Activated T-cell treated with anti-CD3 and anti-CD28 coated beads, Interleukin-2, amount 50 U/mL, for 72 hours (primary cell): ENCODE measurements at places on chromosomes 12 and 14.

DNA sequence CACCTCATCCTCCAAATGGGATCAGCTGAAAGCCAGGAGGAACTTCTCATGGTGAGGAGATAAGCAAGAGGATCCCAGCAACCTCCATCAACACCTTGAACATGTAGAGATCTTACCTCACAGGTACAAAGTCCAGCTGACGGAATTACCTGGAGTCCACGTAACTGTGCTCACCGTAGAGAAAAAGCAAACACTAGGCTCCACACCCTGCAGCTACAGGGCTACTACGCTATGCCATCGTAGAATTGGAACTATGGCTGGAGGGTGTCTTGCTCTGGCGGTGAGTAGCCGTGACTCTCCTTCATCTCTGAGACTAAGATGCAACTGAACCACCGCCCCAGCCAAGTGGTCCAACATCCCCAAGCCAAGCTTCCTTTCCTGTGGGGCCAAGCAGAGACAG is 50.5 kb downstream of the CRY1 start:
- no peak for DNase-seq

DNA sequence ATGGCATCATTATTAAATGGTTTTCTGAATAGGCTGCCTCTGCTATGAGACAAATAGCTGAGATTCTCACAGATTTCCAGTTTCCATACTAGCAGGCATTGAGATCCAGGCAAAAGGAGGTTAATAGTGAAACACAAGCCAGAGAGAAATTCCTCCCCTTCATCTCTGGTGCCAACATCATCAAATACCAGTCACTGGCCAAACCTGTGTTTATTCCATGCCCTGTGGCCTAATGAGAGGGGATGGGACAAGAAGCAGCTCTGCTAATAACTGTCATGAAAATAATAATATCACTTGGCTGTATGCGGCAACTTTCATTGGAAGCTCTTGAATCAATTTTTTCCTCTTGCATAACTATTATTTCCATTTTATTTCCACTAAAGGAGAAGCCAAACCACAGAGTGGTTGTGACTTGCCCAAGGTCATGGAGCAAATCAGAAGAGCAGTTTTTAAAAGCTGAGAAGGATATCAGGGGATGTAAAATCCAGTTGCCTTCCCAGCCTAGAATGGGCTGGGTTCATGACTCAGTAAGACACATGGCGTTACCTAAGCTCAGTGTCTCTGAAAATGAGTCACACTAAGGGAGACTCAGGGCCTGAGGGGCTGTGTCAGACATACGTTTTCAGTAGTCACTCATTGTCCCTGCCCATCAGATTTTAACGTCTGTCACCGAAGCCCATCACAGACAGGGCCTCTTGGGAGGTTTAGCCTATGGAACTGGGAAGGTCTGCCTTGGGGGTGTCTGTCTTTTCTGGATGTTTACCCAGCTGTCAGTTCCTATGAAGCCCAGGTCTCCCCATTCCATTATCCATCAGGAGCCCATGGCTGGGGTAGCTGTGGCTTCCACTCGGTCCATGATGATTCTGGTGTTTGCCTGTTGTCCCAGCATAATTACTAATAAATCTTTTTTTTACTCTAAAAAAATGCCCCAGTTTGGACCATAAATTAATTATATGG is 208.8 kb upstream of the EEA1 start:
- peak; percentile 19 for DNase-seq

GRCh38 chr12:67541625-67541991 is 106.9 kb upstream of the DYRK2 start:
- DNase-seq: no peak

- no peak for DNase-seq
Measured at GRCh38 chr14:78401866-78402265, 231.7 kb downstream of the NRXN3 start.

DNA sequence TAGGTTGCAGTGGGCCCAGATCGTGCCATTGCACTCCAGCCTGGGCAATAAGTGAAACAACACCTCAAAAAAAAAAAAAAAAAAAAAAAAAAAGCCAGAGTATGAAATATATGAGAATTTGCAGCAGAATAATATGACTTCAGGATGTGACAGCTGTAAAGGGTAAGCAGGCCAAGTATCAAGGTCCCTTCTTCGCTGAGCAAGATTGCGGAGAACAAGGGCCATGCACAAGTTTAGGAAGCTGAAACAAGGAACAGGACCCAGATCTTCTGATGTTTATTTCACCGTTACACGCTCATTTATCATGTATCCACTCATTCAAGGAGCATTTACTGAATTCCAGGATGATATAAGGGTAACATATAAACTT is 659 bp upstream of the FOXJ2 start:
- no peak for DNase-seq

GRCh38 chr14:102690509-102691286 is 86.6 kb upstream of the TRAF3 start:
- no peak for DNase-seq

GRCh38 chr12:38892976-38893375 is 12.4 kb downstream of the CPNE8 start:
- no peak for DNase-seq

DNA sequence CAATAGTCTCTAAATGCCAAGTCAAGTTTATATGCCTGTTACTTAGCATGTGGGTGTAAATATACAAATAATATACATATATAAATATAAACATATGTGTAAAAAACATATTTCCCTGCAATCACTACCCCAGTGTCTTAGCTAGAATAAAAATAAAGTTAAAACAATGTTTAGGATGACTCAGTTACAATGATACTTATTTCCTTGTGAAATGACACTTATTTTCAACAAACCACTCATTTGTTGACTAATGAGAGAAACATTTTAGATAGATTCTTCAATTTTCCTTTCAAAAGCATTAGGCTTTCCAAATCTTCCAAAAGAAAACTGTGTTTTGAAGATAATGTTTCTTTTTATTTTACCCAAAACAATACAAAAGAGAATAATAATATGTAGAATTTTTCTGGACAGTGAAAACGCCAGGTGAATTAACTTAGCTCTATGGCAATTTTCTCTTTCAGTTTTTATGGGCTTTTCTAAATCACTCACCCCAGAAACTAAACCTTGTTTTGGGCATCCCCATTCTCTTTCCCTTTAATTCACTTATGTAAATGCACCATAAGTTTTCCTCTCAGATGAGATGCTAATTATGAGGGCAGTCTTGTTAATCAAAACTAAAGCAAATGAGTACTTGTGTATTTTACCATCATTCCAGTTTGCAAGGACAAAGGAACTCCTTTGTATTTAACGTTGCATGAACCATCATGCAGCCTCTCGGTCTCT is 465.9 kb downstream of the BCAT1 start:
- no peak for DNase-seq

GRCh38 chr12:111406474-111407376 is 1.0 kb downstream of the SH2B3 start:
- DNase-seq: peak; percentile 51

GRCh38 chr14:67420102-67420739 is 8.3 kb upstream of the PLEK2 start:
- DNase-seq: peak; percentile 55

GRCh38 chr14:40058901-40059897 is 627.0 kb upstream of the FBXO33 start:
- DNase-seq: no peak

DNA sequence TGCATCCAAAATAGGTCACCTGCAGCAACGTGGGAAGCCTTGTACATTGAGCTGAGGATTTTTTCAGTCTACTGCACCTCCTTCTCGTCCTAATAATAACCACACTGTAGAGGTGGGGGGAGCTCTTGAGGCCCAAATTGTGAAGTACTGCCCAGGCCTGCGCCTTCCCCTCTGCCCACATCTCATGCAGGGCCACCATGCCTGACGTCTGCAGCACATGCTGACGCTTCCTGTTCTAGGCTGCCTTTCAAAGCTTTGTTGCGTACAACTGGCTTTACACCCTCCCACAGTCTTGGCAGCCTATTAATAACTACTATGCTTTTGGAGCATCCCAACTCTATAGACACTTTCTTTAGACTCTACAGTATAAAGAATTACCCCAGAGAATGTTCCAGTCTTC is 26.5 kb upstream of the TTC7B start:
- DNase-seq: no peak

DNA sequence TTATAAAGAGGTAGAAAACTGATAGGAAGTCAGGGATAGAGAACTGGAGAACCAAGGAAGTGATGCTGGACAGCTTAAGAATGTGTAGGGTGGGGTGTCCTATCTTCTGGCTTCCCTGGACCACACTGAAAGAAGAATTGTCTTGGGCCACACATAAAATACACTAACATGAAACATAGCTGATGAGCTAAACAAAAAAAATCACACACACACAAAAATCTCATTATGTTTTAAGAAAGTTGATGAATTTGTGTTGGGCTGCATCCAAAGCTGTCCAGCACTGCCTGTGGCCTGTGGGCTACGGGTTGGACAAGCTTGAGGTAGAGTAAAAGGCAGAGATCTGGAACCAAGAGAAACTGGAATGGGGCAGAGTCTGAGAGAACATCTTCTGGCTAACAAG is 7.4 kb downstream of the GLT8D2 start:
- no peak for DNase-seq

- no peak for DNase-seq
Measured at GRCh38 chr12:76670776-76671175, 93.1 kb upstream of the ZDHHC17 start.

- no peak for DNase-seq
Measured at GRCh38 chr14:92877757-92878431, 45.1 kb upstream of the CHGA start.

DNA sequence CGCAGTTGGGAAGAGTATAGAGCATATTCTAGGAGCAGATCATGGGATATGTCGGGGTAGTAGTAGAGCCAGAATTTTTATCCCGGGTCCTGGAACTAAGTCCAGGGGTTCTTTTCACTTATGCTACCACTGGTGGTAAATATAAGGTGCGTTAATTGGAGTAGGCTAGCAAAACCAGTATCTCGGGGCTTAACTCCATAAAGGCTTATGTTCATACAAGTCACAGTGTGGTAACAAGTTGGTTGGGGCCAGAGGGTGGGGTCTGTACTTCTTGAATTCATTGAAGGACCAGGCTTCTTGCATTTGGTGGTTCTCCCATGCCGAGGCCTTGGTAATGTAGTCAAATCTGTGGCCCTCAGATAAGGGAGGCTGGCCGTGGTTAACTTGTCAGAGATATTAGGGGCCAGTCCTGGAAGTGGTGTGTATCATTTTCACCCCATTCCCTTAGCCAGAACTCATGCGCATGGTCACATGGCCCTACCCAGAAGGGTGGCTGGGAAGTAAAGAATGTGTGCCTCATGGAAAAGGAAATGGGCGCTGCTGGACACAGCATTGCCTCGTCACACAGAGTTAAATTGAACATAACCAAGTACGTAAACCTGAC is 1.5 kb upstream of the ZNF641 start:
- DNase-seq: no peak

DNA sequence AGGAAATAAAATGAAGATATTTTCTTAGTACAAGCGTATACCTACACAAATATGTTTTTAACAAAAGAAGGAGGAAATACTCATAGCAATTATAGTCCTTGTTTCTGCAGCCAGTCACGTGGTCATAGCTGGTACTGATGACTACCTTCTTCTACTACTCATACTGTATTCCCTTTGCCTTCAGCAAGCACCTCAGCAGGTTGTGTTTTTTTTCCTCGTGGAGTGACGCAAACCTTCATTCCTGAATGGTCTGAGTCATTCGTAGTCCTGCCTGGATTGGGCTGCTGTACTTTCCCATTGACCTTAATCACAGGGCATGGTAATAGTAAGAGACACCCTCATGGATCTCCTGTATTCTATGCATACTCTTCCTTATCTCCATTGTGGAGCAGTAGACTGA is 25.7 kb upstream of the SLC16A7 start:
- no peak for DNase-seq

GRCh38 chr12:113361574-113362370 is 3.4 kb downstream of the PLBD2 start:
- no peak for DNase-seq

- DNase-seq: no peak
Measured at GRCh38 chr14:76305268-76305826, 70.6 kb upstream of the ESRRB start.

GRCh38 chr14:75826599-75826998 is 155.2 kb downstream of the TGFB3 start:
- DNase-seq: no peak

DNA sequence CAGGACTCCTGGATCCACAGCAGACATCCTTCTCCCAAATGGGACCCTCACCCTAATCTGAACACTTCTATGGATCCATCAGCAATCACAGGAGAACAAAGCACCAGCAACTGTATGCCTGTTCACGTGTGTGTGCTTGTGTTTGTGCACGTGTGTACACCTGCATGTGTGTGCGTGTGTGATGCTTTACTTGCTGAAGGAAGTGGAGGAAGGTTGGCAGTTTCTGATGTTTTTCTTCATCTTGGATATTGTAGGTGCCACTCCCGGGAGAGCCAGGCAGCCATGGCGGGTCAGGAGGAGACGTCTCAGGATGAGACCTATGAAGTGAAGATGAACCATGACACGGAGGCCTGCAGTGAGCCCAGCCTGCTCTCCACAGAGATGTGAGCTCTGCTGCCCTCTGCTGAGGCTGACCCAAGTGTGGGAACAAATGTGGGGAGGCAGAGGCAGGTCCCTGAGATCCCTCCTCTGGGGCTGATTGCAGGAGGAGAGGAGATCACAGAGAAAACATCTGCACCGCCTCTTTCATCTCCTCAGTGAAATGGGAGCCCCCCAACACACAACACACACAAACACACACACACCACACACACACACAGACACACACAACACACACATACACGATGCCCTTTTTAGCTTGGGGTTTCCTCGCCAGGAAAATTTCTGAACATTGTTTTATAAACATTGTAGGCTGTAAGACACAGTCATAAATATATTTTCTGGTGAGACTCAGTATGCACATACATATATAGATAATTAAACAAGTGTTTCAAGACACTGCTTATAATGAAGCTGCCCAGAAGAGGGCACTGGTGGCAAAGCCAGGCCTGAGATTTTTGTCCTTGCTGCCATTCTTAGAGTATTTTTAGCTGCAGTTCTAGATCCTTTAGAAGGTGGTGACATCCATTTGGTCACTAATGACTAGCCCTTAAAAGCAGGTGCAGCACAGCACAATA is 112.2 kb upstream of the FKBP4 start:
- DNase-seq: peak; percentile 43

DNA sequence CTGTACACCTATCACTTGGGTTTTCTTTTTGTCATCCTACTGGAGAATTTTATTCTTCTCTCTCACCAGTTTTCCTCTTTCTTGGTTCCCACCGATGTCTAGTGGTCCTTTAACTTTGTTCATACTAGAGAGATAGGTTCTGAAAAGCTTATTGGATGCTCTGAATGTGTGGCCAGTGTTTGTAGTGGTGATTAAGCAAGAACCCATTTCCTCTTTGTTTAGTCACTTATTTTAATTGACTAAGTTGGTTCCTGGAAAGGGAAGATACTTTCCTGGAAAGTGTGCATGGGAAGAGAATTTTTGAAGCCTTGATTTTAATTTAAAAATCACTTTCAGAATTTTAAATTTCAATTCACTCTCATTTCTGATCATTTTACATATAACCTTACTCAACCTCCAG is 127.2 kb downstream of the OTOGL start:
- DNase-seq: no peak

- DNase-seq: peak; percentile 14
Measured at GRCh38 chr14:54901380-54902142, 1.1 kb downstream of the GCH1 start.

GRCh38 chr12:43758247-43758727 is 303 bp downstream of the PUS7L start:
- no peak for DNase-seq
